ENCODE measurements at places on chromosomes 5 and 9. TPM values are rescaled to one million over a fixed set of nuclear protein-coding genes. Genes with fewer than 3 reads are reported as not detected.

GRCh38 chr9:127417131-127418036 is 6.8 kb upstream of the ZNF79 start:
- DNase-seq, result no peak

DNA sequence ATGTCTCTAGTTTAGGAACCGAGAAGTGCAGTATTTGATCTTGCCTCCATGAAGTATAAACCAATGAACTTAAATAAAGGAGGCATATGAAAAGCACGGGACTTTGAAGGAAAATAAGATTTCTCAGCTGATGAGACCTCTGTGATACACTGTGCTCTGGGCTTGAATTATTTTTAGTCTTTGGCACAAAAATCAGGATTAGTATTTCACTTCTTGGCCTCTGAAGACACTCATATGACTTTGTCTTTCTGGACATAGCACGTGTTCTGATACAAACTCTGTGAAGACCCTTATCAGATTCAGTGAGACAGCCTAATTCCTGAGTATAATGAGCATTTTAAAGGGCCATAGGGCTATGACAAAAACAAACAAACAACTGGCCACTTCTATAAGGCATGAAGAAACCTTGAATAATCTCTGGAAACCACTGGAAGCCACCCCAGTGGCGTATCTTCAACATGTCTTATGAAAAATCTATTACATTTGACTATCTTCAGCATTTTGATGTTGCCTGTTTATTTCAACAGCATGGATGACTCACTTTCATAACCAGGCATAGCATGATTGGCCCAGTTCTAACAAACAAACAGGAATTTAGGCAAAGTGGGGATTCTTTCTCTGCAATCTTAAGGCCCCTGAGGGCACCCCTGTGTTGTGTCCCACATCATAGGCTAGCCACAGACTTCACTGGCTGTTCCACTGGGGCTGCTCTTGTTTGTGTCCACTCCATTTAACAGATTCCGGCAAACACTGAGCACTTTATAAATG is 90.3 kb upstream of the ZNF462 start:
- DNase-seq, result no peak

The SVEP1 gene
- 0.24 TPM for total RNA-seq

The PPP2R2B gene
- total RNA-seq, result 15.2 TPM

The TRIM36 gene
- total RNA-seq, result 14.6 TPM

The RUSC2 gene
- 5.8 TPM for total RNA-seq

GRCh38 chr5:176486189-176486757 is 38.1 kb downstream of the FAF2 start:
- DNase-seq, result no peak

DNA sequence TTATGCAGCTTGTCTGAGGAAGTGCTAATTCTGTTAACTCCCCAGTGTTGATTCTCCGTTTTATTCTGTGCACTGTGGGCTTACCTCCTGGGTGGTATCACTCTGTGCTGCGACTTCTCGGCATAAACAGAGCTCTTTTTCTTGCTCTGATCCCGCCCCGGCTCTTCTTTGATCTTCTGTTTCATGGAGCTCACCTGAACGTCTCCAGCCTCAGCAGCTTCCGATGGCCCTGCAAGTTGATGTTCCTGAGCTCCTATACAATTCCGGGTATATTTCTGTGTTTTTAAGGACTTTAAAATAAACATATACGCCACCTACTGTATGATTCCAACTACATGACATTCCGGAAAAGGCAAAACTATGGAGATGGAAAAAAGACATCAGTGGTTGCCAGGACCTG is 110.8 kb downstream of the TENT4A start:
- no peak for DNase-seq

DNA sequence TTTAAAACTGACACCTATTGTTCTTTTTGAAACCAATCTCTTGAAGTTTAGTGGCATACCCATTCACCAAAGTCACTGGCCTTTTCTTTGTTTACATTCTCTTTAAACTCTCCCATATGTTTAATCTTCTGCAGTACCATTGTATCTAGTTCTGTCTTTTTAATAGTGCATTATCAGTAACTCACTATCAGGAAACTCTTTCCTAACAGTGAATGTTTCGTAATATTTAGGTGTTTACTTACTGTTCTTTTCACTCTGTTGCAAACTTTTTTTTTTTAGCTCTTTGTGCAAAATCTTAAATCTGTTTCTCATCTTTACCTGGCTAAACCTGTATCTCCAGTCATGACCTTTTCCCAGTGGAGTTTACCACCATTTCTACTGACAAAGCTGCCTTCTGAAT is 17.2 kb downstream of the SMAD5 start:
- DNase-seq, result no peak

The NMUR2 gene
- total RNA-seq, result not detected

DNA sequence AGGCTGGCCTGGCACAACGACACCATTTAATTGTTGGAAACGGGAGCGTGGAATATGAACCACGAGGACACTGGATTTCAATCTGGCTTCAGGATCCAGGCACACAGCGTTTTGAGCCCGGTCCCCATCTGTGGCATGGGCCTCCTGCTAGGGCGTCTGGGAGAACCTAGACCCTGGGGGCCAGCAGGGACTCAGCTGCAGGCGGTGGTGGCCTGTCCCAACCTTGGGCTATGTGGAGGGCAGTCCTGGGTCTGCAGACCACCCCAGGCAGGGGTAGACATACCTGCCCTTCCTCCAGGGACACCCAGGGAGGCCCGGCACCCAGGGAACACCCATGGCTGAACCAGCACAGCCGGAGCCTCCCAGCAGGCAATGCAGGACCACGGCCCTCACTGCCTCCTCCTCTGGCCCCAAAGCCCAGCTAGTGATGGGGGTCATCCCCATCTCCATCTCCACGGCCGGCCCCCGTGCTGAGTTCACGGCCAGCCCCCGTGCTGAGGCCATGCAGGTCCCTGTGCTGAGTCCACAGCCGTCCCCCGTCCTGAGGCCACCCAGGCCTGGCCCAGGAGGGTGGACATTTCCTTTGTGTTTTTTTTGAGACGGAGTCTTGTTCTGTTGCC is 18.5 kb upstream of the UBAC1 start:
- no peak for DNase-seq

GRCh38 chr9:113636165-113636564 is 172.6 kb downstream of the RGS3 start:
- no peak for DNase-seq

DNA sequence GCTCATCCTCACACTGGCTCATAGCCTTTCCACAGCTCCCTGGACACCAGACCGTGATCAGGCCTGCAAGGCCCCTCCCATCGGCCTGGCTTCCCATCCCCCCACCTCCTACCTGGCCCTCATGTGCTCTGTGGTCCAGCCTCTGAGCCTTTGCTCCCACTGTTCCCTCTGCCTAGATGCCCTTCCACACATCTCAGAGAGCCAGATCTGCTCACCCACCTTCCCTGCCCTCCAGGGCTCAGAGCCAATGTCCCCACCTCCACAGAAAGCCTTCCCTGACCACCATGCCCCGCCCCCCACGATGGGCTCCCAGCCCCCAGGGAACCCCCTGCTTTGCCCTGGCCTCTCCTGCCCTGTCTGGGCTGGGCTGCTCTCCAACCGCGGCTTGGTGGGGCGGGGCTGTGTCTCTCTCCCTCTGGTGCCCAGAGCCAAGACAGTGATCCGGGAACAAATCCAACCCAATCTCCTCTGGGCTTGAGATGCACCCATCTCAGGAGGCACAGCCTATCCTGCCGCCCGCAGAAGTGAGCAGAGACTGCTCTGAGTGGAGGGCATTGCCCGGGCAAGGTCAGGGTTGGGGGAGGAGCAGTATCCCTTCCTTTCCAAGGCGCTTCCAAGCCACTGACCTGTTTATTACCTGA is 1.6 kb downstream of the NINJ1 start:
- no peak for DNase-seq

The SARDH gene
- 5.3 TPM for total RNA-seq

DNA sequence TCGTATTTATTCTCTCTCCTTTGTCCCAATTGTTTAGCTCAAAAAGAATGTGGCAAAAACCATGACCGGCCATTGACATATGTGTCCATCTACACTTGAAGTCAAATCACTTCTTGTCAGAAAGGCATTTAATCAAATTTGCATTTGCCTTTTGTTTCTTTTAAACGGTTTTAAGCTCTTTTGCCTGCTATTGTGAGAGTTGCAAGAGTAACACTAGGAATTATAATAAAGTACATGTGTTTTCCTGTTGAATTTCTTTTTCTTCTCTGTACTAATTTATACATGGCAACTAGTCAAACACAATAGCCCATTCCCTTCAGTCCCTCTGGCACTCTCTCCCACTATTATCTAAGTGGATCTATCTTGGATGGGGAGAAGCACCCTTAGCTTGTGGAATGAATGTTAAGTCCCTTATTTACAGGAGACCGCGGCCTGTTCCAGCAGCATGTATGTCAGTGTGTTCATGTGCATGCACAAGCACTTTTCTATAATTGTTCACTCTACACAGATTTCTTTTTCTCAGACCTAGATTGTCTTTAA is 3.2 kb downstream of the ADAMTSL1 start:
- no peak for DNase-seq

DNA sequence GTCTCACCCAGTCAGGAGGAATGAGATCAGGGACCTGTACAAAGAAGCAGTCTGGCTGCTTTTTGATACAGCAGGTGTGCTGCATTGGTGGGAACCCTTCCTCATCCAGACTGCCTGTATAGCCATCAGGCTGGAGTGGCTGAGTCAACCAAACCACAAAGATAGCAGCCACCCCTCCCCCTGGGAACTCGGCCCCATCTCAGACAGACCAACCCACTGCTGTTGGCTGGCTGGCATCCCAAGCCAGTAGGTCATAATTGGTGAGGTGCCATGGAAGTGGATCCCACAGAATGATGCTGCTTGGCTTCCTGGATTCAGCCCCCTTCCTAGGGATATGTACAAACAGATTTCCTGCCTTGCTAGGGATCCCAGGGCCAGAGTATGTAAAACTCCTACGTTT is 60.9 kb downstream of the YTHDC2 start:
- no peak for DNase-seq

DNA sequence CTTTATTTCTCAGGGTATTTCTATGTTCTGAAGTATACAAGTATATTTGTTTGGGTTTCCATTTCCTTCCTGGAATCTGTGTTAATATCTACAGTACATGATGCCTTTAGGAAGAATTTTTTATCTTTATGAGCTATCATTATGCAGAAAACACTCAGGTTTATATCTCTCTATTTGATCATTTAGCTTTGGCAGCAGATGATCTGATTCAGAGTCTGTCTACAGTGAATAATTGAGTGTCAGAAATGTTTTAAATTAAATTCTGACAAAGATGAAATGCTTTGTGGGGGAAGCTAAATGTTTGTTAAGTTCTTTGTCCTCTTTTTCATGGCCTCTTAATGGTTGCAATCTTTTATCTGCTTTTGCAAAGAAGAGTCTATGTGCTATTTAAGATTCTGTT is 2141.0 kb upstream of the ACO1 start:
- no peak for DNase-seq

The PCSK5 gene
- 6.3 TPM for total RNA-seq

- DNase-seq, result no peak
Observed at GRCh38 chr5:101991486-101991885, 304.6 kb downstream of the SLCO4C1 start.

GRCh38 chr5:78626009-78626571 is 22.5 kb downstream of the LHFPL2 start:
- no peak for DNase-seq

- no peak for DNase-seq
Observed at GRCh38 chr9:126508928-126509327, 104.8 kb upstream of the LMX1B start.

- no peak for DNase-seq
Observed at GRCh38 chr5:1435369-1435768, 9.9 kb downstream of the SLC6A3 start.

DNA sequence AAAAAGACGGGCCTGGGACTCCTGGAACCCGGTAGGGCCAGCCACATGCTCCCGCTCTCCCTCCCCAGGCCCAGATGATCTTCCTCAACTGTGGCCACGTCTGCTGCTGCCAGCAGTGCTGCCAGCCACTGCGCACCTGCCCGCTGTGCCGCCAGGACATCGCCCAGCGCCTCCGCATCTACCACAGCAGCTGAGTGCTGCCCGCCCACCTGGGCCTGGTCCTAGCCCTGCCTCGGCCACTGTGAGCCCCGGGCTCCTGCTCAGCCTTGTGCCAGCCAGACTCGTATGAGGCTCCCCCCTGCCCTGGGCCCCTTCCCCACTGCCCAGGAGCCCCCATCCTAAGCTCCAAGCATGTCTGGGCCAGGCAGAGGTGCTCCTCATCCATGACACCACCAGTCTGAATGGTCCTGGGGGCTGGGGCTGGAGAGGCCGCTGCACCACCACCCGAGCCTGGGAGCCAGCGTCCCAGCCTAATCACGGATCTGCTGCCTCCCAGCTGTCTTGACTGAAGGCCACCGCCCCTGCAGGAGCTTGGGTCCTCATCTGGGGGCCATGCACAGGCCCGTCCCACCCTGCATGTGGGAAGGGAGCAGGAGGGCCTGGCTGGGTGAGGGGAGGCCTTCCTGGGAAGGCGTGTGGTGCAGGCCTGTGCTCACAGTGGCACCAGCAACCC is 51.5 kb downstream of the LRSAM1 start:
- no peak for DNase-seq

DNA sequence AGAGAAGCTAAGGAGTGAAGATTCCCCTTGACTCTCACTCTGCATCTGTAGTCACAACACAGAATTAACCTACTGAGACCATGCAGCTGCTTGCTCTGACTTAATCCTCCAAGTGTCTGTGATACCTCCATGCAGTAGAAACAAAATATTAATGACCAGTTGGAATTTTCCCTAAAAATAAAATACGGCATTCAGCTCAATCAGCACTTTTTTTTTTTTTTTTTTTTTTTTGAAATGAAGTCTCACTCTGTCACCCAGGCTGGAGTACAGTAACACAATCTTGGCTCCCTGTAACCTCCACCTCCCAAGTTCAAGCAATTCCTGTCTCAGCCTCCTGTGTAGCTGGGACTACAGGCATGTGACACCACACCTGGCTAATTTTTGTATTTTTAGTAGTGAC is 48.4 kb downstream of the WDR41 start:
- DNase-seq, result no peak

The TMEM174 gene
- total RNA-seq, result not detected

- DNase-seq, result no peak
Observed at GRCh38 chr9:91160599-91161464, 200.9 kb downstream of the AUH start.

The GDA gene
- total RNA-seq, result 3.6 TPM

DNA sequence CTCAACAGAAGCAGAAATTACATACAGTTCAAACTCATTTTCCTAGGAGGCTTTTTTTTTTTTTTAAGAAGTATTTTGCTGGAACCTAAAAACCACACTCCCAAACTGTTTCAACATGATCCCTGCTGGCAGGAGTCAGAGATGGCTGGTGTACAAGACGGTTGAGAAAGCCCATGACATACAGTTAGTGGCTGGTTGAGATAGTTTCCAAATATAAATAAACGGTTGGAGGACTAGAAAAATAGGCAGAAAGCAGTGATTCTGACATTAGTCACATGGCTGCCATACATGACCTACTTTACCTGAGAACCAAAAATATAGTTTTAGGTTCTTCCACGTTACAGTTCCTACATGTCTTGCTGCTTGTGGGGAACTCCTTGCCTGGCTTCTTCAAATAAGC is 31.7 kb upstream of the BASP1 start:
- DNase-seq, result no peak
